NCI-H187 treated with DMSO at 0.1 percent for 48 hours (cell line): ENCODE measurements at places on chromosomes 7 and 10.

- no peak for DNase-seq
These were observed 14.4 kb upstream of the STK17A start for GRCh38 chr7:43568529-43568928.

GRCh38 chr10:71475243-71475871 is 78.6 kb downstream of the CDH23 start:
- DNase-seq = no peak

- DNase-seq = no peak
These were observed 786.5 kb upstream of the C7orf33 start for GRCh38 chr7:147804032-147804431.

DNA sequence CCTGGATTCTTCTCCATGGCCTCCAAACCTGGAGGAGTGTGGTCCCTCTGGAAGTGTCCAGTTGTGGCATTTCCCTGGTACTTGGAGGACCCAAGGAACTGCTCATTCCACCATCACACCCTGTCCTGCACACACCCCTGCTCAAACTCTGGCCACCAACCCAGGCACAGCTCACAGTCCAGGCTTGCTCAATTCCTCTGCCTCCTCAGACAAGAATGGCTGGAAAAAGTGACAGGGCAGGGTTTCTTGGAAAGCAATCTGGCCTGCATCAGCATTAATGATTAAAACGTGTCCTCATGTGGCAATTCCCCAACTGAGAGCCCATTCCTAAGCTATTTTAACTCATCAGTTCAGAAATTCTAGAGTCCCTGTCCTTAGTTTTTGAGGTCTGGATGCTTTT is 17.2 kb upstream of the TPST1 start:
- DNase-seq = no peak
